Neural progenitor cell (in vitro differentiated cells): ENCODE measurements at places on chromosomes 6 and 20. TPM values are rescaled to one million over a fixed set of nuclear protein-coding genes. Genes with fewer than 3 reads are reported as not detected.
A peak's percentile ranks its signal among the peaks of the same experiment; 100 is the strongest.

- H3K27me3 ChIP-seq: no peaks in the 10 kb centered on the region
- H3K4me1 ChIP-seq: no peaks in the 10 kb centered on the region
- H3K27ac ChIP-seq: no peak overlapping the region
- H3K36me3 ChIP-seq: no peaks in the 10 kb centered on the region
Observed at GRCh38 chr6:116580198-116580597, 8.9 kb downstream of the RWDD1 start.

GRCh38 chr20:21661488-21662055 is 43.9 kb upstream of the PAX1 start:
- H3K36me3 ChIP-seq: no peaks in the 10 kb centered on the region
- H3K27me3 ChIP-seq: peaks cover 52% of the 10 kb centered on the region
- no peak overlapping the region for H3K4me3 ChIP-seq
- no peak for DNase-seq
- H3K27ac ChIP-seq: no peak overlapping the region
- H3K4me1 ChIP-seq: no peaks in the 10 kb centered on the region

DNA sequence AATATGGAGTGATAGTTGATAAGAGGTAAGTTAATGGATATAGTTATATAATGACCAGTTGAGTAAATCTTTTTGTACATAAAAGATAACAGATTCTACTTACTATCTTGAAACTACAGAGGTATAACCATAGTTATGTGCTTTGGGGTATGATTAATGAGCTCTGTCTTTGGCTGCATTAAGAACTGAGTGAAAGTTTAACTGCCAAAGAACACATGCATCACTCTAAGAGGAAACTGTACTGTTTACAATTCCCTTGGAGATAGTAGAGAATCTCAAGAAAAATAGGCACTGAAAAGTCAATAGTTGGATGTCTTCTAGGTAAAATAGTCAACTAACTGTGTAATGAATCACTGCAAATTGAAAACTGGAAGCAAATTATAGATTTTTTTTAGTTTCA is 1129.5 kb downstream of the EPHA7 start:
- no peaks in the 10 kb centered on the region for H3K36me3 ChIP-seq
- no peaks in the 10 kb centered on the region for H3K4me1 ChIP-seq
- no peak overlapping the region for H3K4me3 ChIP-seq
- H3K27ac ChIP-seq: no peak overlapping the region

DNA sequence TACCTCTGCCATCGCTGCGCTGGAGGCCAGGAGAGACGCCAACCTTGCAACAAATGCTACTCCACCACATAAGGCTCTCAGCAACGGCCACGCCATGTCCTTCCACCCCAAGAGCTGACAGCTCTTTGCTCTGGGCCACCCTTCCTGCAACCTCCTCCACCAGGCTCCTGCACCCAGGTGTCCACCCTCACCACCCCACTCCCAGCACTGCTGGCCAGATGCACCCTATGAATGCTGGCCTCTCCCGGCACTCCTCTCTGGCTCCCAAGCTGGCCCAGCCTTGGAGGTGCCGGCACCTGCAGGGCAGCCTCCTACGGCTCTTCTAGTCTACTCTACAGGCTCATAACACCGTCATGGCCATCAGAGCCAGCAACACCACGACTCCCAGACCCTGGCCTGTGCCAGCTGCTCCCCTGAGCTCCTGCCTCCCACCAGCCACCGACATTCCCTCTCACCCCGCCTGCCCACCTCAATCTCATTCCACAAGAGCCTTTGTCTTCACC is 11.2 kb downstream of the TAF4 start:
- DNase-seq: no peak
- no peaks in the 10 kb centered on the region for H3K36me3 ChIP-seq
- no peaks in the 10 kb centered on the region for H3K4me1 ChIP-seq

DNA sequence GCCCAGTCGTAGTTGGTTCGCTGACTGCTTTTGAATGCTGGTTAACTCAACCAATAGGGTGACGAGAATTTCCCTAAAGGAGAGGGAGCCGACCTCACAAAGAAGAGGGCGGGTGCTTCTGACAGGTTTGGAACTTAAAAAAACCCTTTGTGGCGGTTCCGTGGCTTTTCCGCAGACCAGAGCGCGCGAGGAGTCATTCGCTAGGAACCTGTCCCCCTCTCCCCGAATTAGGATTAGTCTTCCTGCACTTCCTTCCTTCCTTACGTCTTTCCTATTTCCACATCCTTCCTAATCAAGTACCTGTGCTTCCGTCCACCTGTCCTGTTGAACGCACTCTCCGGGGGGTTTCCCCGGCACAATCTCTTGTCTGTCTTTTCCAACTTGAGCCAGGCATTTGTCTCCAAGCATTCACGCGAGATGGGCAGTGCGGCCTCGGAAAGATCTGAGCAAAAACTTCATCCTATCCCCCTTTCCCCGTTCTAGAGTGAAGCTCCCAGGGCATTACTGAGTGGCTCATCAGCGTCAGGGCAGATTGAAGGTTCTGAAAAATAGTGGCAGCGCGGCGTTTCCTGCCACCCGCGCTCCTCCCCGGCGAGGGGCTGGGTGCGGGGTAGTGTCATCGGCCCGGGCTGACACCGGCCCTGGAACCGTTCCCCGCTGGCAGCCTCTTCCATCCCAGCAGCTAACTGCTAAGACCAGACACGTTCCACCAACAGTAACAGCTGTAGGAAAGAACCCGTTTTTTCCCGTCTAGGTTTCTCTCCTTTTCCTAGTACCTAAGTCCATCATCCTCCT is 1.5 kb upstream of the STXBP5 start:
- H3K27ac ChIP-seq: no peak overlapping the region
- DNase-seq: peak; percentile 94
- H3K27me3 ChIP-seq: no peaks in the 10 kb centered on the region

The PRR18 gene
- 0.13 and 0.40 TPM in 2 replicates for total RNA-seq

GRCh38 chr6:88179692-88180091 is 13.5 kb upstream of the CNR1 start:
- H3K36me3 ChIP-seq: no peaks in the 10 kb centered on the region
- no peak overlapping the region for H3K27ac ChIP-seq
- no peak overlapping the region for H3K4me3 ChIP-seq
- H3K27me3 ChIP-seq: no peaks in the 10 kb centered on the region
- H3K4me1 ChIP-seq: no peaks in the 10 kb centered on the region

The UBD gene
- total RNA-seq: not detected in 2 replicates

DNA sequence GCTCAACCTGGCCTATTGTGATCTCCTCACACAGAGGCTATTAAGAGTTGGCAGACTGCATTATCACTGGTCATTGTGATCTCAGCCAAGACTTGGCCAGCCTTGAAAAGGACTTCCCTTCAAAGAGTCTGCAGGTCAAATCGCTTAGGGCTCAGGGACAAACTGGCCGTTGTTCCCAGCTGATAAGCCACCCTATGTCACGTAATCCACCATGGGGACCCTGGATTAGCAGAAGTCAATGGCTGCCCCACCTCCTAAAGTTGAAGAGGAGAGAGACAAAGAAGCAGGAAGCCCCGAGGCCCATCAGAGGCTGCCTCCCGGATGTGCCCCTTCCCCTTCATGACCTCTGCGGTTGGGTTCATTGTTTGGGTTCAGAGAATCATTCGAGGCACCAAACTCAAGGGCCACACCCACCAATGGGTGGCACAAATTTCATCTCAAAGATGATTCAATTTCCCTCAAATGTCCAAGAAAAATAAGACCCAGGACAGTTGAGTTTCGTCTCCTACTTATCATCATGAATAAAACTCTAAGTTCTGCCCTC is 56.6 kb downstream of the BPIFB1 start:
- no peaks in the 10 kb centered on the region for H3K27me3 ChIP-seq
- no peak overlapping the region for H3K27ac ChIP-seq
- no peaks in the 10 kb centered on the region for H3K4me1 ChIP-seq
- DNase-seq: peak; percentile 29

The RAET1E gene
- total RNA-seq: not detected in 2 replicates

DNA sequence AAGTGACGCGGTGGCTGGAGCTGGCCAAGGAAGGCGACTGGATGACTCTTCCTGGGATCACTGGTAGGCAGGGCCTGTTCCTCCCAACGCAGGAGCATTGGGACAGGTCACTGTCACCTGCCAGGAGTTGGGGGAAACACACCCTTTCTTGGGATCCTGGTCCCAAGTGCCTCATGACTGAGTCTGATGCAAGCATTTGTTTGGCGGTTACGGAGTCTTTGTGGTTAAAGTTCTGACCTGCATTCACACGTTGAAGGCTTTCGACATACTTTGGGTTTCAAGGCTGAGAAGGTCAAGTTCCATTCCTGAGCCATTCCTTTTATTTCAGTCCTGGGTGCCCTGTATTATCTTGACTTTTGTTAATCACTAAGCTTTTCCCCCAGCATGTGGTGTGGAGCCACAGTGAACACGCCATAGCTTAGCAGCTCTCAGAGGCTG is 6.0 kb downstream of the PNLDC1 start:
- peaks cover 6% of the 10 kb centered on the region for H3K4me1 ChIP-seq
- no peak overlapping the region for H3K4me3 ChIP-seq
- no peak for DNase-seq
- no peak overlapping the region for H3K27ac ChIP-seq
- no peaks in the 10 kb centered on the region for H3K36me3 ChIP-seq

The LBP gene
- total RNA-seq: not detected in 2 replicates

- H3K27me3 ChIP-seq: no peaks in the 10 kb centered on the region
- no peak overlapping the region for H3K27ac ChIP-seq
- no peak overlapping the region for H3K4me3 ChIP-seq
Observed at GRCh38 chr20:53101992-53102760, 130.0 kb downstream of the TSHZ2 start.

The SRMS gene
- not detected in 2 replicates for total RNA-seq

DNA sequence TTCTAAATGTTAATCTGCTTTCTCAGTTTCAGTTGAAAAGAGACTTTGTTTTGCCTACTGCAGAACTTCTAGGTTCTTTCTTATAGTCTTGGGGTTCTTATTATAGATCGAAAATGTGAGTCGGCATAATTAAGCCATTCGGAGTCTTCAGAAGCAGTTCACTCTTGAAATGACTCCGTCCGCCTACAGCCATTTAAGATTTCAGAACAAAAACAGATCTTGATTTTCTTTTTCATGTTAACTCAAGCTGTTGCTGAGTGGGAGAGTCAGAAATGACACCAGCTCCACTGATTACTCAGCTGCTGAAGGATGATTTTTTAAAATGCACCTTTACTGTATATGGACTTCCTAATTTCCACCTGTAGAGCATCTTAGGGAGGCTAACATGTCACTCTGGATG is 15.9 kb downstream of the PRDM1 start:
- no peak for DNase-seq
- no peak overlapping the region for H3K4me3 ChIP-seq
- peaks cover 15% of the 10 kb centered on the region for H3K27me3 ChIP-seq
- no peaks in the 10 kb centered on the region for H3K36me3 ChIP-seq
- no peak overlapping the region for H3K27ac ChIP-seq

GRCh38 chr6:32475392-32476206 is 35.9 kb downstream of the HLA-DRA start:
- no peaks in the 10 kb centered on the region for H3K4me1 ChIP-seq
- no peak overlapping the region for H3K4me3 ChIP-seq
- no peaks in the 10 kb centered on the region for H3K27me3 ChIP-seq
- DNase-seq: no peak

DNA sequence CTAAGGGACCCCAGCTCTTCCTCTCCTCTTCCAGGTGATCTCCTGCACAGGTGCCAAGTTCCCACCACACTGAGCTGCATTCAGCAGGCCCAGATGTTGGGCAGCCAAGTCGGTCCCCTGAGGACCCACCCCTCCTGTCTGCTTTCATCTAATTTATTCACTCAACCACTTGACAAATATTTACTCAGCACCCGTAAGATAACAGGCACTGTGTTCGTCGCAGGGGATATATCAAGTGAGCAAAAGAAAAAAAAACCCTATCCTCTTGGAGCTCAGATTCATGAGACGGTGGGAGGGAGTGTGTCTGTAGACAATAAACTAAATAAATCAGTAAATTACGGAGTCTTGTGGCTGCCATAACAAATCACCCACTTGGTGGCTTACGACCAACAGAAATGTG is 143.6 kb downstream of the MRPL14 start:
- H3K27ac ChIP-seq: no peak overlapping the region
- H3K4me1 ChIP-seq: peaks cover 4% of the 10 kb centered on the region
- DNase-seq: no peak
- H3K36me3 ChIP-seq: no peaks in the 10 kb centered on the region
- H3K4me3 ChIP-seq: no peak overlapping the region

The PTCRA gene
- total RNA-seq: not detected in 2 replicates

The COX4I2 gene
- not detected in 2 replicates for total RNA-seq

The HCK gene
- total RNA-seq: not detected in 2 replicates

DNA sequence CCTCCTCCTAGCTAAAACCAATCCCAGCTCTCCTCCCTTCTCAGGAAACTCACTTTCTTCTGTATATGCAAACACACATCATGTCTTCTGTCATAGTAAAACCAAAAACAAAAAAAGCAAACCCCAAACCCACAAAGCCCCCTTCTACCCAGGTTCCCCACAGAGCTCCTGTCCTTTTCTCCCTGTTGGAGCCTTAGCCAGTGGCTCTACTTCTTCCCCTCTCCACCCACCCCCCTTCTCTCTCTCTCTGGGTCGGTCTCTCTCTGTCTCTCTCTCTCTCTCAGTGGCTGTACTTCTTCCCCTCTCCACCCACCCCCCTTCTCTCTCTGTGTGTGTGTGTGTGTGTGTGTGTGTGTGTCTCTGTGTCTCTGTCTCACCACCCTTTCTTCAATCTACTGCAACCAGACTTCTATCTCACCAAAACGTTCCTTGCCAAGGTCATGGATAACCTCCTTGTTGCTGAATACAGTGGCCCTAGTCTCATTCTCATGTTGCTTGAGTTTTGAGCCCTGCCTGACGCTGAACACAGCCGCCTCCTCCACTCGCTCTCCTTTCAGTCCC is 8.7 kb upstream of the OSER1 start:
- H3K27me3 ChIP-seq: no peaks in the 10 kb centered on the region
- no peak for DNase-seq
- no peak overlapping the region for H3K4me3 ChIP-seq
- H3K36me3 ChIP-seq: no peaks in the 10 kb centered on the region

The BIRC7 gene
- total RNA-seq: not detected in 2 replicates

GRCh38 chr20:10861090-10861489 is 187.3 kb upstream of the JAG1 start:
- no peaks in the 10 kb centered on the region for H3K27me3 ChIP-seq
- H3K27ac ChIP-seq: no peak overlapping the region
- no peaks in the 10 kb centered on the region for H3K4me1 ChIP-seq
- H3K36me3 ChIP-seq: no peaks in the 10 kb centered on the region
- no peak for DNase-seq
- H3K4me3 ChIP-seq: no peak overlapping the region

The TTBK1 gene
- total RNA-seq: 1.7 and 3.2 TPM in 2 replicates

DNA sequence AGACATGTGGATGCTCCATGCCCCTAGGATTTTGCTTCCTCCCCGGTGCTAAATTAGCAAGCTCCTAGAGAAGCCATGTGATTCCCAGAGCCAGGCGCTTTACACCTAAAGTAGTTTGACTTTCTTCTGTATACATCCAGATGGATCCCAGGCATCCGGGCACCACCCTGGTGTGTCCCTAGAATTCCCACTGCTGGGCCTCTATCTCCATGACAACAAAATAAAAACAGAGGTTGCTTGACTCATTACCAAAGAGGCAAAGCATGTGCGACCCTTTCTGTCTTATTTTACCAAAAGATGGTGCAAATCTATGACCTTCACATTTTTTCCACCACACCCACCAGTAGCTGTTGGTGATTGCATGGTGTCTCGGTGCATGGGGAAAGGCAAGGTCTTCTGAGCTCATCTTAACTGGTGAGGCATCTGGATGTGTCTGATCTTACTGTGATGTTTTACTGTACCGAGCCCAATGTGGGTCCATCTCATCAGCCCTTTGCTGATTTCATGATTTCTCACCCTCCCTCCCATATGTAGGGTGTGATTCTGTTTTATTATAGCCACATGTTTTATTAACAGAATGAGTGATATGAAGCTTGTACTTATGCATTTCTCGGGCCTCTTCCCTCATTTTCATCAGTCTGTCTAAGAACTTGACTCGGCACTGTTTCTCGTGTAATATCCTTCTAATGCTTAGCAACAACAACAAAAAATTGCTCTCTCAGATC is 27.4 kb upstream of the VAPB start:
- H3K27me3 ChIP-seq: no peaks in the 10 kb centered on the region
- H3K4me1 ChIP-seq: no peaks in the 10 kb centered on the region
- no peak overlapping the region for H3K4me3 ChIP-seq
- DNase-seq: no peak
- no peaks in the 10 kb centered on the region for H3K36me3 ChIP-seq
